Activated CD4-positive, alpha-beta T cell treated with anti-CD3 and anti-CD28 coated beads for 36 hours (primary cell): ENCODE measurements at places on chromosomes 5 and 9. TPM values are rescaled to one million over a fixed set of nuclear protein-coding genes. Genes with fewer than 3 reads are reported as not detected.

- H3K4me3 ChIP-seq = no peak overlapping the region
- H3K27ac ChIP-seq = peak overlapping the region; percentile 85
- peaks cover 75% of the 10 kb centered on the region for H3K4me1 ChIP-seq
- DNase-seq = no peak
These were observed 70.3 kb downstream of the FYB1 start for GRCh38 chr5:39148983-39149534.

The DAB2 gene
- total RNA-seq = 0.05 TPM

The N4BP3 gene
- 3.3 TPM for total RNA-seq

GRCh38 chr9:86675805-86676204, 271.5 kb downstream of the GAS1 start:
- no peaks in the 10 kb centered on the region for H3K36me3 ChIP-seq
- no peak overlapping the region for H3K4me3 ChIP-seq
- H3K27me3 ChIP-seq = no peaks in the 10 kb centered on the region
- H3K27ac ChIP-seq = no peak overlapping the region
- no peaks in the 10 kb centered on the region for H3K4me1 ChIP-seq

DNA sequence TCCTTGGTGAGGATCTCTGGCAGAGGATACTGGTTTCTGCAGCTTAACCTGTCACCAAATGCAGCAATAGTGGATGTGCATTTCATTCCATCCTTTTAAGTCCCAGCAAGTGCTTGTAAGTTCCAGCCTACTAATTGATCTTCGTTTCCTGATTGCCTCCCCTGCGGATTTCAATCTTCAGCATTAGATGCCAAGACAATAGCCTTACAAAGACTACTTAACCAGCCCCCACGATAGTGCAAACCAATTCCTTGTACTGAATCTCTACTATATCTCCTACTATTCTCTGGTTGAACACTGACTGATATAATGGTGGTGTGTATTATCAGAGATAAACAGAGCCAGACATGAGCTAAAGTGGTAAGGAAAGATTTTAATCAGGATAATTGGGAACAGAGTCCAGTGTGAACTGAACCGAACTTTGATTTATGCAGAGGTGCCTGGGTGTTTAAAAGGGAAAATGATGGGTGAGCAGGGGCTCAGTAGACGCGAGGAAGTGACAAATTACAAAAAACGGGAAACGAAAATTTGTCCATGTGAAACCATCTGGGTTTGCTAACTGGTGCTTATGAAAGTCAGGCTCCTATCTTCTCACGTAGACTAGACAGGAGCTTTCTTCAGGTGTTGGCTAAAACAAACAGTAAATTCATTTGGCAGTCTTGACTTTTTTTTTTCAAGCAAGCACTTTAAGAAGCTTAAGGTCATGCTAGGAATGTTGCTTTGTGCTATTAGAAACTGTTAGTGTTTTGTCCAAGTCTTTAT, 106.9 kb upstream of the ST8SIA4 start:
- no peak overlapping the region for H3K27ac ChIP-seq
- H3K36me3 ChIP-seq = no peaks in the 10 kb centered on the region
- H3K27me3 ChIP-seq = no peaks in the 10 kb centered on the region
- no peaks in the 10 kb centered on the region for H3K4me1 ChIP-seq

GRCh38 chr9:111527347-111527746, 2.4 kb downstream of the ZNF483 start:
- H3K36me3 ChIP-seq = peaks cover 27% of the 10 kb centered on the region
- no peaks in the 10 kb centered on the region for H3K27me3 ChIP-seq
- no peak overlapping the region for H3K4me3 ChIP-seq

DNA sequence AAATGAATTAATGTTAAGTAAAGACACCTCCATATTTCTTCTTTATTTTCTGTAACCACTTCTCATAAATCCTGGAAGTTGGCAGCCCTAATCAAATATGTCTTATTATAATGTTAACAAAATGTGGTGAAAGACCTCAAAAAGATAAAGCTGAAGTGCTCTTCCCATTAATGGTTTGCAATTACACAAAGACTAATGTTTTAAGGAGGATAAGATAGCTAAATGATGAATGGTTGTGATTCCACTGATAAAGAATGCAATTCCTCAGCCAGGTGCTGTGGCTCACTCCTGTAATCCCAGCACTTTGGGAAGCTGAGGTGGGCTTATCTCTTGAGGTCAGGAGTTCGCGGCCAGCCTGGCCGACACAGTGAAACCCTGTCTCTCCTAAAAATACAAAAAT, 125.8 kb upstream of the SNX2 start:
- no peaks in the 10 kb centered on the region for H3K4me1 ChIP-seq
- no peak overlapping the region for H3K27ac ChIP-seq
- no peak for DNase-seq
- H3K36me3 ChIP-seq = no peaks in the 10 kb centered on the region

- peak; percentile 20 for DNase-seq
- H3K36me3 ChIP-seq = peaks cover 5% of the 10 kb centered on the region
- peak overlapping the region; percentile 69 for H3K4me3 ChIP-seq
- peak overlapping the region; percentile 4 for H3K27ac ChIP-seq
- H3K4me1 ChIP-seq = peaks cover 20% of the 10 kb centered on the region
These were observed 855 bp downstream of the MCC start for GRCh38 chr5:113487416-113487780.

The PCDHB8 gene
- total RNA-seq = not detected

- H3K27me3 ChIP-seq = peaks cover 64% of the 10 kb centered on the region
- no peaks in the 10 kb centered on the region for H3K36me3 ChIP-seq
- H3K4me3 ChIP-seq = no peak overlapping the region
- no peak for DNase-seq
- peaks cover 19% of the 10 kb centered on the region for H3K4me1 ChIP-seq
- H3K27ac ChIP-seq = no peak overlapping the region
These were observed 3.0 kb upstream of the PCDH1 start for GRCh38 chr5:141880961-141881801.

GRCh38 chr9:136625101-136626065, 37.3 kb upstream of the EGFL7 start:
- H3K27ac ChIP-seq = no peak overlapping the region
- H3K27me3 ChIP-seq = no peaks in the 10 kb centered on the region
- DNase-seq = no peak
- no peaks in the 10 kb centered on the region for H3K4me1 ChIP-seq
- H3K36me3 ChIP-seq = no peaks in the 10 kb centered on the region

- H3K4me1 ChIP-seq = no peaks in the 10 kb centered on the region
- no peak overlapping the region for H3K4me3 ChIP-seq
- peaks cover 5% of the 10 kb centered on the region for H3K27me3 ChIP-seq
These were observed 197.0 kb downstream of the ALDH1A1 start for GRCh38 chr9:72755836-72756235.

The PCDHB4 gene
- total RNA-seq = not detected

DNA sequence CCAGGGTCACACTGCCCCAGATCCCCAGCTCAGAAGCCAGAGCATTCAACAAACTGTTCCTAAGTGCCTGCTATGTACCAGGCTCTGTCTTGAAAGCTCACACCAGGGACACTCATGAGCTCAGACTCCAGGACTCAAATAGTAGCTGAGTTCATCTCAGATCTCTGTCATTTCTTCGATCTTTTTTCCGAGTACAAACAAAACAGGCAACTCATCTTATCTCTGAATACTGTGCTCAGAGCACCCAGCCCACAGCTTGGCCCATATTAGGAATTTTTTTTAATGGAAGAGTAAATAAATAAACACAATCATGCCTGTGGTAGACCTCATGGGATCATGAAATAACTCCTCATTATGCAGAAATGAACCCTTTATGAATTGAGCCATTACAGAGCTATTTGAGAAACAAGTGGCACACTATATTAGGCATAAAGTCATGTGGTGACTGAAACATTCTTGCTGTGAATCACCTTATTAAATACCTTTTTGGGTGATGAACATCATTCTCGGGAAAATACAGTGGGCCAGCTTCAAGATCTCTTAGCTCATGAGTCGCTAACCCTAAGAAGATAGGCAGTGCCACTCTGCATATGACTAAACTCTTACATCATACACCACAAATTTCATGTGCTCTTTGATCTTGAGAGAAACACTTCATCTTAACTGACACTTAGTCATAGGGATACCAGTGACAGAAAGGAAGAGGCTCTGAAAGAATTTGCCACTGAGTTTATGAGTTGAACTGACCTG, 9.9 kb downstream of the SH3RF2 start:
- no peak overlapping the region for H3K27ac ChIP-seq
- peak; percentile 37 for DNase-seq
- H3K4me3 ChIP-seq = no peak overlapping the region

The FGF18 gene
- total RNA-seq = not detected

DNA sequence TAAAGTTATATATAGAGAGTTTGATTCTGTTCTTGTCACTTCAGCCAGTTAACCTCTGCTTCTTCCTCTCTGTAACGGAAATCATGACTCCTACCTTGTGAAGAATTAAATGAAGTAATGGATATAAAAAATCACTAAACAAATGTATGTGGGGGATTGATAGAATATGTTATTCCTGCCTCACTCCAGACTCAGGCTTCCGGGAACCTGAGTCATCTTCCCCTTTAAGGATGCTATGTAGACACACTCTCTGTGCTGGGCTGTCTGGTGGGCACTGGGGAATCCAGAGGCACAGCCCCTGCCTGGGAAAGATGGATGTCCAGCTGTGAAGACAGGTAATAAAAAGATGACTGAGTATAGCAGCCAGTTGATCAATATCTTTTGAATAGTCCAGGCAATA, 77.4 kb downstream of the ZNF618 start:
- no peaks in the 10 kb centered on the region for H3K36me3 ChIP-seq
- no peaks in the 10 kb centered on the region for H3K4me1 ChIP-seq
- no peak for DNase-seq
- H3K27ac ChIP-seq = no peak overlapping the region

DNA sequence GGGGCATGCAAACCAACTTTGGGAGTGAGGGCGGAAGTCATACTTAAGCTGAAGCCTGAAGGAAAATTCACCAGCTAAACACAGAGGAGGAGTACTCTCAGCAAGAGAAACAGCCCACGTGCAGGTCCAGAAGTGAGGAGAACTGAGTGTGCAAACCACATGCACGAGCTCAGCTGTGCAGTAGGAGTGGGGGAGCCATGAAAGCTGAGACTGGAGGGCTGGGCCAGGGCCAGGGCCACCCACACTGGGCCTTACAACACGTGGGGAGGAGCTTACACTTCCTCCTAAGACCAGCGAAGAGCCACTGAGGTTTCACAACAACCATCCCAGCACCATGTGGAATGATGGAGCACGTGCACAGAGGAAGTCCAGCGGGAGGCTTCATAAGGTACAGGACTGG, 9.3 kb upstream of the WWC1 start:
- H3K27ac ChIP-seq = no peak overlapping the region
- peaks cover 16% of the 10 kb centered on the region for H3K27me3 ChIP-seq
- DNase-seq = no peak
- H3K4me1 ChIP-seq = peaks cover 8% of the 10 kb centered on the region
- no peak overlapping the region for H3K4me3 ChIP-seq
